ENCODE measurements at places on chromosomes 2 and 18.

DNA sequence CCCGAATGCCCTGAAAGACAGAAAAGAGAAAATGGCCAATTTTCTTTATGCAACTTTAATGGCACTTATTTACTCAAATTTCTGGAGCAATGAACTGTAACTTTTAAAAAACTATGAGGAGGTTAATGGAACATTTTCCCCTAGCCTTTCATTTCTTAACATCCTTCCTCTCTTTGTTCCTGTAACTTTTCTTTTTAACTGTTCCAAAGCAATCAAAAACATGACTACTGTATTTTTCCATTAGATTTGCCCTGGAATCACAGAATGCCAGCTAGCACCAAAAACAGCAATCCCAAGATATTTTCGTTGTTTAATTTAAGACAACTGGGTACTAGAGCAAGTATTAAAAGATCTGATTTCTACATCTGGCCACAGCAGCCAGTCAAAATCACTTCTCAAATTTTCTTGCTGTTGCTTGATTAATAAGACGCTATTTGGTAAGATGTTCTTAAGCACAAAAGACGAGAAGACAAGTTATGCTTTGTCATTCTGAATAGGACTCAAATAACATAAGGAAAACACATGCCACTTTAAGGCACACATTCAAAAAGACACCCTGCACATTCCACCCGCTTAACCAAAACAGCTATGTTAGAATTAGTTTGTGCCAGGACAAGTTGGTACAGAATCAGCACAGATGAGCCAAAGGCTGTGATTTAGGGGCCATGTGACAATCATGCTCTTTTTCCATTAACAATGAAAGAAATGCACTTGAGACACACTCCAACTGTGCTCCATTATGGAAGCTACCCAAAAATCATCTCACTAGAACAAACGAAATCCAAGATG lies 3.6 kb downstream of the STARD7 start:
- no peak for DNase-seq

GRCh38 chr2:31234683-31235503 lies 941 bp downstream of the EHD3 start:
- DNase-seq = no peak

GRCh38 chr18:75248426-75249174 lies 38.0 kb downstream of the TSHZ1 start:
- no peak for DNase-seq

DNA sequence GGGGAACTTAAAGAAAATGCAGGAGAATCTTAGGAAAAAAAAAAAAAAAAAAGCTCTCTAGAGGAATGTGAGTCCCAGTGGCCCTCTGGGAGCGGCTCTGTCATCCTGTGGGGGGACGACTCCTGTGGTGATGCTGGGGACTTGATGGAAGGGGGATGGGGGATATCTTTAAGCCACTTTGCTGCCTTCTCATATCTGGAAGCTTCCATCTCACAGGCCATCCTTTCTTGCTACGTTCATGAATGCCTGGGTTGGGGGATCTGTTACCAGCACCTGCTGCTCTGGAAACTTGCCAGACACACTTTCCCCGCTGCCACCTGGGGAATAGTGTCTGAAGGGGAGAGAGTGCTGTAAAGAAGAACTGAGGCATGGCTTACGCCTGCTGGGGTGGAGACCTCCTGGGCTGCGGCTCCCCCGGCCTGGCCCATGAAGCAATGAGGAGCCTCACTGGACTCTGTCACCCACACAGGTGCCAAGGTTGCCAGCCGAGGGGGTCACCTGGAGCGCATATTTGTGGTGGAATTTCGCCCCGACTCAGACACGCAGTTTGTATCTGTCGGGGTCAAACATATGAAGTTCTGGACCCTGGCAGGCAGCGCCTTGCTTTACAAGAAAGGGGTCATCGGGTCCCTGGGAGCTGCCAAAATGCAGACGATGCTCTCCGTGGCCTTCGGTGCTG lies 92.8 kb downstream of the RTN4 start:
- no peak for DNase-seq

GRCh38 chr2:235636546-235636945 lies 142.7 kb downstream of the AGAP1 start:
- DNase-seq = no peak

GRCh38 chr2:11550302-11550701 lies 16.5 kb downstream of the GREB1 start:
- DNase-seq = no peak

DNA sequence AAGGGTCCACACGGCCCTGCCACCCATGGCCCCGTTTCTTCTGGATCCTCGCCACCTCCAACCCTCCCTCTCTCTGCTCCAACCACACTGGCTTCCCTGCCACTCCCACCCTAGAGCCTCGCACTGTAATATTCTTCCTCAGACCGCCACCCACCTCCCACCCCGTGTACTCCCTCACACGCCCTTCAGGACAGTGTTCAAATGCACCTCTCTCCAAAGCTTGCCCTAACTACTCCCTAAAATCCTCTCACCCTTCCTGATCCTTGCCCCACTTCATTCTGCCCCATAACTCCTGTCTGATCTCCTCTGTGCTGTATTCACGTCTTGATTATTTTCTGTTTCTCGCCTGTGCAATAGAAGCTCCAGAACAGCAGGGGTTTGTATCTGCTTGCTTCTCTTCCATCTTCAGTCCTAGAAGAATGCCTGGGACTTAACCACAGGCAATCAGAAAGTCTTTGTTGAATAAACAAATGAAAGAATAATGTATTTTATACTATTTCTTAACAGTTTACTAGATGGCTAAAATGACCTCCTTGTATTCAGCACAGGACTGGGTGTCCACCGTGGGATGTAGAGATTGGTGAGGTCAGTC lies 25.5 kb downstream of the EPB41L3 start:
- no peak for DNase-seq

GRCh38 chr18:30852980-30853379 lies 189.6 kb downstream of the DSC3 start:
- DNase-seq = no peak

DNA sequence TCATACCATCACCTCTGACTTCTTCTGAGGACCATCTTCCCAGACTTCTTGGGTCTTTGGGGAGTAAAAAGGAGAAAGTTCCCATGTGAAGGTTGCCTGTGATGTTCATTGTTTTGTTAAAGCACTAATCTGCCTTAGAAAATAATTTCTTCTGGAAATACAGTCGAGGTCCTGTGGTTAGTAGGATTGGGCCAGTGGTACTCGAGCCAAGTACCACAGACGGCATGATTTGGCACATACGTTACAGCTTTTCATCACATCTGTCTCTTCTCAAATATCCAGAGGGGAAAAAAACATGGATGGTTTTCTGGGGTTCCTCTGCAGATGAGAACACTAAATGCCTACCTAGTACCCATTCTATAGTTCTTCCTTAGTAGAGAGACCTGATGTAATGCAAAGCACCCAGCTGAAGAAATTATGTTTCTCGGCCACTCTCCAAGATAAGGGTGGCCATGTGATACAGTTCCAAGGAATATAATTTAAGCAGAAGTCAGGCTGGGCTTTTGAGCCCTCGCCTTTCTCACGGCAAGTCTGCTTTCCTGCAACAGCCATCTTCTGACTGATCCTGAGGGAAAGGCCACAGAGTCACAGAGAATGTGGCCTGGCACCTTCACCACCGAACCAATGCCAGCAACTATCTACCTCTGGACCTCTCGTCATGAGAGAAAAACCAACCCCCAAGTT lies 161.0 kb downstream of the RNF152 start:
- DNase-seq = no peak

- no peak for DNase-seq
Observed at GRCh38 chr18:55265984-55266383, 306.7 kb upstream of the CCDC68 start.

DNA sequence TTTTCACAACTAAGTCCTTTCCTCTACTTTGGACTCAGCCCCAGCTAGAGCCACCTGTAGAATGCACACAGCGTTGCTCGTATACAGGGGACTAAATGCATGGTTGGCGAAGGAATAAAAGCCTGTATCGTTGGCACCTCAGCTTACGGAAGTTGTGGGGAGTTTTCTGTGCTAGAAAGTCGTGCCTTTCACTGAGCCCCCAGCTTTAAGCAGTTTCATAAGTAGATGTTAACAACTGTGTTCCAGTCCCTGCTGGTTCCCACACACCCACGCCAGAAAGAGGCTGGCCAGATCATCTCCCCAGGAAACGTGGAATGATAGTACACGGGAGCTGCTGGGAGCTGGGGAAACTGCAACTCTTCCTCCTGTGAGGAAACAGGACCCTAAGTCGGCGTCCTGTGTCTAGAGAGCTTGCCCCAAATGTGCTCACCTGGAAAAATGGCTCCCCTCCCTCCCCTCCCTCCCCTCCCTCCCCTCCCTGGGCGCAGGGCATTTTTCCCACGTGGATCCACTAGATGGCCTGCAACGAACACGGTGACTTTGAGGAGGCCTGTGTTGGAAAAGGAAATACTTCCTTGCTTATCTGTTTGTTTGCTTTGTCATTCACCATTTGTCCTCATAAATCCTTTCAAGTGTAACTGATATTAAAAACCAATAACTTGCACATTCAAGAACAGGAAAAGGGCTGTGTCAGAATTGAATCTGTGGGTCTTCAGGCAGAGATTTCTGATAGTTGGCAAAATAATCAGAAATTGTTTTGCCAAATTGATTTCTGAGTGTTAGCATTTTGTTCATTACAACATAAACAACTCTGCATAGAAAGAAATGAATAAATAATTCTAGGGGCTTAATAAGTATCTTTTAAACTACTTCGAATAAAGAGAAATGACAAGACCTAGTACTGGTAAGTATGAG lies 43.9 kb upstream of the RFX8 start:
- no peak for DNase-seq

- no peak for DNase-seq
Observed at GRCh38 chr2:143558665-143559064, 429.4 kb downstream of the ARHGAP15 start.

DNA sequence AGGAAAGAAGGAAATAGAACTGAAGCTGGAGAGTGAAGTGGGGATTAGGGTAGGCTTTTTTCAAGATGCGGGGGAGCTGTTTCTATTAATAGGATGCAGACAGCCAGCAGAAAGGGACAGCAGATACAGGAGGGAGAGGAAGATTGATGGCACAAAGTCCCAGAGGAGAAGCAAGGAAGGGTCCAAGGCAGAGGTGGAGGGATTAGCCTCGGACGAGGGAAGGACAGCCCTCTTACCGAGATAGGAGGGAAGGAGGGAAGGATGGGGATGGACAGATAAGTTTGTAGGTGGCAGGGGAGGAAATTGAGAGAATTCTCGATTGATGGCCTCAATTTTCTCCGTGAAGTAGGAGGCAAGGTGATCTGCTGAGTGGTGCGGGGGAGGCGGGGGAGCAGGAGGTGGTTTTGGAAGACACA lies 317.4 kb downstream of the AGPS start:
- no peak for DNase-seq

DNA sequence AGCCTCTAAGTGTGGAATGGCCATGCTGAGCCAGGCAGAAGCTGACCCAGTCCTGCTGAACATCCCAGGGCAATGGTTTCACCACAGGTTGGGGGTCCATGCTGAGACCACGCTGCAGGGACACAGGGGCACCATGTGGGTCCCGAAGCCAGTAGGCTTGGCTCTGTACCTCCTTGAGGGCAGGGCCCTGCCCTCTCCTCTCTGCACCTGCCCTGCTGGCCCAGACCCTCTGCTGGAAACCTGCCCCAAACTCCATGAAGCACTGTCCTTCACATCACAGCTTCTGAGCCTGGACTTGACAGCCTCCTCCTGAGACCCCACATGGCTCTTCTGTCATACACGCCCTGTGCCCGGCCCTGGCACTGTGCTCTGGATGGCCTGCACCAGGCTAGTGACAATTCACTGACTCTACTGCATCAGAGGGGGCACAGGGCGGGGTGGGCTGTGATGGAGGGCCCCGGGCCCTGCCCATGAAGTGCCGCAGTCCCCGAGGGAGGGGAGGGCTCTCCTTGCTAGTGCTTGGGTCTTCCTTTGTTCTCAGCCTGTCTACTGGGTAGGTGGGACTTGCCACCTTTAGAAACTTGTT lies 24.7 kb downstream of the HS6ST1 start:
- no peak for DNase-seq

GRCh38 chr18:64695851-64696553 lies 547.1 kb upstream of the LINC00305 start:
- no peak for DNase-seq

- DNase-seq = no peak
Observed at GRCh38 chr2:33497221-33497650, 20.8 kb downstream of the RASGRP3 start.

- DNase-seq = no peak
Observed at GRCh38 chr2:44649381-44649780, 287.6 kb downstream of the CAMKMT start.

GRCh38 chr2:10832203-10832936 lies 19.8 kb upstream of the PDIA6 start:
- peak; percentile 68 for DNase-seq

- no peak for DNase-seq
Observed at GRCh38 chr2:189267925-189268579, 88.5 kb upstream of the COL5A2 start.

- DNase-seq = no peak
Observed at GRCh38 chr2:240816584-240817495, 3.2 kb downstream of the KIF1A start.

DNA sequence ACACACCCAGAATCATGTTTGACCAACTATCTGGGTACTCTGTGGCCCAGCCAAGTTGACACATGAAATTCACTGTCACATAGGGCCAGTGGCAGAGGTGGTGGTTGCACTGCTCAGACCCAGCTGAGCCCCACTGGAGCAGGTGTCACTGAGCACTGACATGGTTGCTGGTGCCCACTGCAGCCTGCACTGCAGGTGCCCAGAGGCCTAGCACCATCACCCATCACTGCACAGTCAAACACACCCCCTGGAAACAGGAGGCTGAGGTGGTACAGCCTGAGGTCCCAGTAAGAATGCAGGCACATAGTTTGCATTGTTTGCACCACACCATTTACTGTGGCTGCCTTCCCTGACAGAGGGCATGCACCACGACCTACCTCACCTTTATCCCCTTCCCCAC lies 278.7 kb upstream of the MGAT5 start:
- DNase-seq = no peak

GRCh38 chr2:215405722-215406581 lies 29.9 kb downstream of the FN1 start:
- DNase-seq = no peak

DNA sequence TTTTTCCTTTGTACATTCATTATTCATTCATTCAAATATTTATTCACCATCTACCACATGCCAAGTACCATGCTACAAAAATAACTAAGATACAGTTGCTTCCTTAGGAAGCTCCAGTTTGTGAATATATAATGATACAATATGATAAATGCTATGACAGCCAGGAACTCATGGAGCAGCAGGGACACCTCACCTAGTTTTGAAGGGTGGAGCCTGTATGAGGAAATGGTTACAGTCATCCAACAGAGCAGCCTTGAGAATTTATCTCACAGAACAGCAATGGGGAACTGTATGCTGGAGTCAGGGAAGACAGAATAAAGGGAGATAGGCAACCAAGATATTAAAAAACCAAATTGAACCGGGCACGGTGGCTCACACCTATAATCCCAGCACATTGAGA lies 124.0 kb downstream of the OSBPL1A start:
- no peak for DNase-seq

- peak; percentile 75 for DNase-seq
Observed at GRCh38 chr2:28594332-28595108, 98.7 kb downstream of the PLB1 start.
